Stimulated activated CD4-positive, alpha-beta T cell treated with anti-CD3 and anti-CD28 coated beads, Interleukin-1b, Interleukin-23, amount 100 ng/mL, for 48 hours (primary cell): ENCODE measurements at places on chromosomes 13 and 19.

DNA sequence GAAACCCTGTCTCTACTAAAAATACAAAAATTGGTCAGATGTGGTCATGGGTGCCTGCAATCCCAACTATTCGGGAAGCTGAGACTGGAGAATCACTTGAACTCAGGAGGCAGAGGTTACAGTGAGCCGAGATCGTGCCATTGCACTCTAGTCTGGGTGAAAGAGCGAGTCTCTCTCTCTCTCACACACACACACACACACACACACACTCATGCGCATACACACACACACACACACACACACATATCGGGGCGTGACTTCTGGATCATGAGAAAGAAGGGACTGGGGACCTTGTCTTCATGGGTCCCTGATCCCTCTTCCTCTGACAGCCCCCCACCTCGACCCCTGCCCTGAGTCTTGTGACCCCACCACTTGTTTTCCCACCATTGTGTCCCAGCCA lies 11.8 kb upstream of the SDHAF1 start:
- no peak for DNase-seq

GRCh38 chr13:42796747-42797356 lies 15.5 kb downstream of the FAM216B start:
- no peak for DNase-seq

DNA sequence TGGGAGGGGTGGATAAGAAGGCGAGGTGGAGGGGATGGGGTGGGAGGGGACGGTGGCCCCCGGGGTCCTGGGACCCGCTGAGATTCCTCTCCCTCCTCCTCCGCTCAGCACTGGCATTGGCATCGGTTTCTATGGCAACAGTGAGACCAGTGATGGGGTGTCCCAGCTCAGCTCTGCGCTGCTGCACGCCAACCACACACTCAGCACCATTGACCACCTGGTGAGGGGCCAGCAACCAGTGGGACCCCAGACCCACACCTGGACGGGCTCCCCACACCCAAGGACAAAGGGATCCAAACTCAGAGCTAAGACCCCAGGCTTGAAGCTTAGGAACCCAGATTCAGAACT lies 5.9 kb downstream of the TTYH1 start:
- DNase-seq: no peak

DNA sequence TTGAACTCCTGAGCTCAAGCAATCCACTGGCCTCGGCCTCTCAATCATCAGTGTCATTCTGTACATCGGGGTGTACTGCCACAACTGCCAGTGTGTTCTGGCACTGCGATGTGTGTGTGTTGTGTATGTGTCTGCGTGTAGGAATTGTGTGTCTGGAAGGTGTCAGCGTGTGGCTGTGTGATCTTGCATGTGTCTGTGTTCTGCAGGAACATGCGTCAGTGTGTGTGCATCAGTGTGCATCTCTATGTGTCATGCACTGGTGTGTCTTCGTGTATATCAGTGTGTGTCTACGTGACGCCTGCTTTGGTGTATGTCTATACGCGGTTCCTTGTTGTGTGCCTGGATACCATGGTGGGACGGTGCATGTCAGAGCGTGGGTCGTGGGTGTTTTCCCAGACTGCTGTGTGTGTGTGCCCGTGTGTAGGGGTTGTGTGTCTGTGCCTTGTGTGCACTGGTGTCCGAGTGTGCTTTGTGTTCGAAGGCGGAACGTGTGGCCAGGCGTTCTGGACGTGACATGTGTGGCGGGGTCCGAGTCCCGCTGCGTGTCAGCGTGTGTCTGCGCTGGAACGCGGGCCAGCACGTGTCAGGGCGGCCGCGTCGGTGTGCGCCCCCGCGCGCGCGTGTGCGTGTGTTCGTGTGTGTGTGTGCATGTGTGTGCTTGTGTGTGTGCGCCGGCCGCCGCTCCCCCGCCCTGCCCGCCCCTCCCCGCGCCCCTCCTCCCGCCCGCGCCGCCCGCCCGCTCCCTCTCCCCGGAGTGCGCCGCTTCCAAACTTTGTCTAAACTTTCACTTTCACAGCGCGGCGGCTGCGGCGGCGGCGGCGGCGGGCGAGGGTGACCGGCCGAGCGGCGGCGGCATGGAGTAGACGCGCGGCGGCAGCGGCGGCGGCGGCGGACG lies at the start of gene NFIX:
Gene NFIX (plus strand): TSS at position 775 of the 895 bp plus-strand sequence. CDS start 363 bp downstream, outside the sequence.
- peak; percentile 45 for DNase-seq

- DNase-seq: no peak
These were observed 904 bp upstream of the SIGLEC9 start for GRCh38 chr19:51123802-51124201.

- DNase-seq: no peak
These were observed 12.1 kb upstream of the DACH1 start for GRCh38 chr13:71879129-71879535.

DNA sequence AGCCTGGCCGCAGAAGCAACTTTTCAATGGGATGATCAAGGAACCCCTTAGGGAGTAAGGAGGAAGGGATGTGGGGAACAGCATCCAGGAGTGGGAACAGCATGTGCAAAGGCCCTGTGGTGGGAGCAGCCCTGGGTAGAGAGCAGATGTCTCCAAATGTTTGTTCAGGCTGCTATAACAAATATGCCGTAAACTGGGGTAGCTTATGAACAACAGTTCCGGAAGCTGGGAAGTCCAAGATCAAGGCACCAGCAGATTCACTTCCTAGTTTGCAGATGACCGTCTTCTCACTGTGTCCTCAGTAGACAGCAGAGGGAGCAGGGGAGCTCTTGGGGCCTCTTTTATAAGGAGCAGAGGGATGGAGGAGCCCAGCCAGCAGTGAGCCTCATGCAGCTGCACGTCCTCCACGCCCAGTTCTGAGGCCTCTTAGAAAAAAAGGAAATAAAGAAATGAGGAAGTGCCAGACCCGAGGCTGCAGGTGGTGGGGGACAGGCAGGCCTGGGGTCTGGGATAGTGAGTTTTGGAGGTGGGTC lies 4.2 kb upstream of the LRRC25 start:
- DNase-seq: no peak

DNA sequence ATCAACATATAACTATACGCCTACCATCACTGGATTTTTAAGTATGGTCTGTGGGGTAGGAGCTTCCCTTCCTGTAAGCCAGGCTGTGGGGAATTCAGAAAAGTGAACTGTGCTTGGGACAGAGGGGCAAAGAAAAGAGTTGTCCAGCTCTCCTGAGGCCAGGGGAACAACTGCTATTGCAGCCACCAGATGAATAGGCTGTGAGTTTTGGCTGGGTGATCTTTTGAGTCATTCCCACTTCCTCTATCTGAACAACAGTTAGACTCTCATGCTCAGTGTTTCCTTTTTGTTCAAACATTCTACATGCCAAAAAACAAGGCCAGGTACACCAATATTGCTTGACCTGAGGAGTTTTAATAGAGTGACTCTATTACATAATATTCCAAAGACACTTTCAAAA lies 426.2 kb upstream of the DACH1 start:
- no peak for DNase-seq

GRCh38 chr19:54279406-54279962 lies 1.4 kb downstream of the LILRB2 start:
- DNase-seq: no peak

DNA sequence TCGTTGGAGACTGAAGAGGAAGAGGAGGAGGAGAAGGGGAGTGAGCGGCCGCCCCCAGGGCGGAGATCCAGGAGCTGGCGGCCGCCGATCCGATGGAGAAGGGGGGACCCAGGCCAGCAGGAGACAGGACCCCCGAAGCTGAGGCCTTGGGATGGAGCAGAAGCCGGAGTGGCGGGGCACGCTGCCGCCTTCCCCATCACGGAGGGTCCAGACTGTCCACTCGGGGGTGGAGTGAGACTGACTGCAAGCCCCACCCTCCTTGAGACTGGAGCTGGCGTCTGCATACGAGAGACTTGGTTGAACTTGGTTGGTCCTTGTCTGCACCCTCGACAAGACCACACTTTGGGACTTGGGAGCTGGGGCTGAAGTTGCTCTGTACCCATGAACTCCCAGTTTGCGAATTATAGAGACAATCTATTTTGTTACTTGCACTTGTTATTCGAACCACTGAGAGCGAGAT lies 1.8 kb downstream of the GADD45B start:
- DNase-seq: no peak

DNA sequence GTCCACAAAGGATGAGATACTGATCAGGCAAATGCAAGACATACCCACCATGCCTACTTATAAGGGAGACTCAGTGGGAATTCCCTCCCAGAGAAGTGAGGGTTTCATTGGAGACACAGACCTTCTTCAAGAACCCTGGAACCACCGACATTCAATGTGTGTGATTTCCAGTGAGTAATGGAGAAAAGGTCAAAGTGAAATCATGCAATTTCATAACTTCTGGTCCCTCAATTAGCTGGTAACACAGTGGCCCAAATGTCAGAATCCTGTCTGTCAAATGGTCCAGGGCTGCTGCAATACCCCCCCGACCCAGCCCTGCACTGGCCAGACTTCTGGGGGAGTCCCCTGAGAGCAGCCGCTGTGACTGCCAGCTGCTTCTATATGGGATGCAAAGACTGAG lies 4.7 kb upstream of the METTL21C start:
- no peak for DNase-seq

DNA sequence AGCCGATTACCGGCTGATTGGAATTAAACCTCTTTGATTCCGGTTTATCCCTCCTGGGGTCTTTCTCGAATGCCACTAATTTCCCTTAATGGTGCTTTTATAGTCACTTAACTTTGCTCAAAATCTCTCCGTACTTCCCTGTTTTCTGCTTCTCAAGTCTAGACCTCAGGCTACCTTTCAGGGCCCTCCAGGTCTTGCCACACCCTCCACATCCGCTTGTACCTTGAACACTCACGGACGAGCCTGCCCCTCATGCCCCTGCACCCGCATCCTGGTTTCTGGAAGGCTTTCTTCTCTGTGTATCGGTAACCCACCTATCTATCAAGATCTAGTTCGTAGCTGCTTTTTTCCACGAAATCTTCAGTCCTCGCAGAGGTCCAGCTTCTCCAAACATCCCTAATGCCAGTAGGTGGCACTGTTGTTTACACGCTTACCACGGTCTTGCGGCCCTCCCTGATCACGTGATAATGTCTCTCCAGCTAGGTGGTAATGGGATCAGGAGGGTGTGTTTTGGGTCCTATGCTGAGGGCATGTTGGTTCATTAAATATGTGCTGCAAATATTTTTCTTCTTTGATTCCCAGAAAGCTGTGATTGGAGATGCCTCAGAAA lies 13.8 kb downstream of the ATP12A start:
- peak; percentile 41 for DNase-seq

- no peak for DNase-seq
These were observed 659.0 kb downstream of the SLITRK6 start for GRCh38 chr13:85140192-85140591.

DNA sequence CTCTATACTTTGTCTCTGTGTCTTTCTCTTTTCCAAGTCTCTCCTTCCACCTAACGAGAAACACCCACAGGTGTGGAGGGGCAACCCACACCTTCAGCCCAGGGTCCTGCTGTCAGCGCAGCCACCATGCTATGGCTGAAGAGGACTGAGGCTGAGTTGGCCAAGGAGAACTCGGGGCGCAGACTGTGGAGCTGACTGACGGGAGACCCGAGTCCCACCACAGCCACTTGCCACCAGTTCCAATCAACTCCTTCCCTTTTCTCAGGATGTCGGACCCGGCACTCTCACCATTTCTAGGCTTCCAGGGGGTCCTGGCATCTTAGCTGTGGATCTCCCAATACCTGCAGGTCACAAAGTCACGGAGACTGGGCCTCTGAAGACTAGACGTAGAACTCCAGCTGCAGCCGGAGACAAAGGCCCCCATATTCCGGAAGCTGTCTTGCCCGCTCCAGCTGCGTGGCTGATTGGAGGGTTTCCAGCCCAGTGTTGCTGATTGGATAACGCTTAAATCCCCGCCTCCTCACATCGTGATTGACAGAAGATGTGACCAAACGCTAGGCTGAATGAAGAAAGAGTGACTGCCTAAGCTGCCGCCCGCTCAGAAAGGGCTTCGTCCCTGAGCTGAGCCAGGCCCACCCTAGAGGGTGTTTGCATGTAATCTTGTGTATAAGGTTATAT lies 63.6 kb downstream of the ZNF429 start:
- DNase-seq: peak; percentile 93

- DNase-seq: no peak
These were observed 3.5 kb upstream of the SLC1A5 start for GRCh38 chr19:46791944-46792343.

DNA sequence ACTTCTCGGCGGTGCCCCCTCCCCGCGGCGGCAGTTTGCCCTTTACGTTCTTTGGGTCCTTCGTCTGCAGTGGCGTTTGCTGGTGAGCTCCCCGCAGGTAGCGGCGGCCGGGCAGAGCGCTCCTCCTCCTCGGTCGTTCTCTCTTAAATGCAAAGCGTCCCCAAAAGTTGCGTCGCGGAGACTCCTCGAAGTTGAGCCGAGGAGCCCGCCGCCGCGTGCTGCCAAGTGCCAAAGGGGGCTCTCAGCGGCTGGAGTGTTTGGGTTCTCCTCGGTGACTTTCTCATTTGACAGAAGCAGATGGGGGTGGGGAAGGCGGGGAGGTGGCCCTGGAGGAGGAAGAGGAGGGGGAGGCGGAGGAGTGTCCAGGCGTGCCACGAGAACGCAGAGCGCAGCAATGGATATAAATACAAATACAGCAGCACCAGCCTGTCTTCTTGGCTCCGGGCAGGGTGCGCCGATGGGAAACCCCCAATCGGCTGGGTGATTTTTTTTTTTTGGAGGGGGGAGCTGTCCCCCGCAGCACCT lies at the start of gene SOX21:
Gene SOX21 (minus strand): TSS at position 259 of the 525 bp plus-strand sequence. CDS start 496 bp downstream, outside the sequence.
- DNase-seq: no peak

- no peak for DNase-seq
These were observed 2.6 kb downstream of the GPR42 start for GRCh38 chr19:35373492-35373891.

- DNase-seq: no peak
These were observed 36.9 kb upstream of the GRTP1 start for GRCh38 chr13:113400621-113401451.

DNA sequence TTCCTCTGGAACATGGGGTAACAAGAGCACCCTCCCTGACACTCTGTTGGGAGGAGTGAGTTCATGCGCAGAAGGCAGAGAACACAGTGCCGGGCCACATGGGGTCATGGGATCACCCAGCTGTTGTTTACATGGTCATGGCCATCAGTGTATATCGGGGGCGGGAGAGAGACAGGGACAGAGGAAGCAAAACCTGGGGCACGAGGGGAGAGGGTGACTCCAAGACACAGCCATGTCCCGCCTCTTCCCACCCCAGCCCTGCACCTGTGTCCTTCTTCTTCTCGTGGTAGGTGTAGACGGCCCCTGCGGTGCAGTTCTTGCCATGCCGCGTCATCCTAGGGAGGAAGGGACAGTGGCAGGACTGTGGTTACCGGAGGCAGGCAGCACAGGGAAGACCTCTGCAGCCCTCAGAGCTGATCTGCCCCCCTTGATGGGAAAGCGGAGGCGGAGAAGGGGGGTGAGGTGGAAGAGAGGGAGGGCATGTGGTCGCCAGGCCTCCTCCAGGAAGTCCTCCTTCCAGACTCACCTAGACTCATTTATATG lies 19.9 kb downstream of the NOSIP start:
- DNase-seq: peak; percentile 32
